Activated naive CD8-positive, alpha-beta T cell treated with anti-CD3 and anti-CD28 coated beads, Interleukin-2, amount 50 U/mL, for 16 hours (primary cell): ENCODE measurements at places on chromosomes 6 and 20.

DNA sequence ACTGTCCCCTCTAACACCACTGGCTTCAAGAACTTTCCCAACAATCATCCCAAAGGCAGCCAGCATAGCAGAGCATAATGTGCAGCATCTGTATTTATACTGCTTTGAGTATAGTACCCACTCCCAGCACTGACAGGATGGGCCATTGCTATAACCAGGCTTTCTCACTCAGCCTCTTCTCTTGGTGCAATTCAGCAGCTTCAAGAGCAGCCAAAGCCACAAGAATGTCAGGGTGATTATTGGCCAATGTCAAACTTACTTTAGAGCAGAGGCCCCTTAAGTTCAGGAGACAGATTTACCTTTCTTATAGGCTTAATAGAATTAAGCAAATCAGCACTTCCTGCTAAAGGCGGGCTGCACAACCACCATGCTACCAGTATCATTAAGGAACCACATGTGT lies 232.4 kb upstream of the RSPO3 start:
- no peak for DNase-seq

DNA sequence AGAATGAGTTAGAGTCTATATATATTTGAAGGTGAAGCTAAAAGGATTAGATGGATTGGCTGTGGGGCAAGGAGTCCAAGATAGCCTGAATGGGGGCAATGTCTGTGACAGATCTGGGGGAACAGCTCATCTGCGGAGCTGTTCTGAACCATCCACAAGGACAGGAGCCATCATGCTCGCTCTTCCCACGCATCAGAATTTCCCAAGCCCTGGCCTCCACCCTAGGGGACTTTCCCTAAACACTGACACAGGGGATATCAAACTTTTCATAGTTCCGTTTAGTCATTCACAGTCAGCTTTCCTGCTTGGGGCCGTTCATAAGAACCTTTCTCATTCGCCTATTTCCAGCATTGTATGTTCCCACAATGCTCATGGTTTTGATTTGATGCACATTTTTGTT lies 37.6 kb upstream of the CCN6 start:
- DNase-seq, result no peak

DNA sequence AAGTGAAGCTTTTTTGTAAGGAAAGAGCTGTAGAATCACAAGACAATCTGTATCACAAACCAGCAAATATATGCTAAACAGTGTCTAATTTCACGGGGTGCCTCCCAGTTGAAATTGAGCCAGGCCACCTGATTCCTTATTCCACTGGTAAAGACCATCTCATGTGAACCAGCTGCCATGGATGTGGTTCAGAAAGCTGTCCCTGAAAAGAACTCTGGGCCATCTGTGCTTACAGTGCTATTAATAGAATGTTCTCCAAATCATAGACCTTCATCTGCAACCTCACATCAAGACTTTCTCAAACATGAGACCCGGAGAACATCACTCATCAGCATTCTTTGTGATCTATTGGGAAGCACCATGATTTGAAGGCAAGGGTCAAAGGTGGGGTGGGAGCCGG lies 89.7 kb downstream of the FBXO5 start:
- DNase-seq, result no peak

- DNase-seq, result no peak
These were observed 42.9 kb upstream of the UST start for GRCh38 chr6:148703900-148704299.

- DNase-seq, result no peak
These were observed 38.6 kb downstream of the COL9A1 start for GRCh38 chr6:70264306-70264705.

DNA sequence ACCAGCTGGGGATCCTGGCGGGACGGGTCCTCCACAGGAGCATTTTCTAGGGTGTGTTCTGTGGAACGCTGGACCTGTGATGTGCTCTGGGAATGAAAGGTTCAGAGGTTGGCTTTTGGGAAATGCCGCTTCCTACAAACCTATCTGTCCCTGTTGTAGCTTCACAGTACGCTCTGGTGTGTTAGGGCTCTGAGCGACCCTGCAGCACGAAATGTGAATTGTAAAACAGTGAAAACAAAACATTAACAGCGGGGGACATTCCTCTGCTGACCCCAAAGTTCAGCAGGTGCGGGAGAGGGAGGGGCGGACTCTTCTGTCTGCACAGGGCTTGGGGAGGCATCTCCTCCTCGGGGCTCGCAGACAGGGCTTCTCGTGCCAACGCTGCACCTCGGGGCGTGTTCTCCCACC lies 155.9 kb downstream of the NRN1 start:
- no peak for DNase-seq

DNA sequence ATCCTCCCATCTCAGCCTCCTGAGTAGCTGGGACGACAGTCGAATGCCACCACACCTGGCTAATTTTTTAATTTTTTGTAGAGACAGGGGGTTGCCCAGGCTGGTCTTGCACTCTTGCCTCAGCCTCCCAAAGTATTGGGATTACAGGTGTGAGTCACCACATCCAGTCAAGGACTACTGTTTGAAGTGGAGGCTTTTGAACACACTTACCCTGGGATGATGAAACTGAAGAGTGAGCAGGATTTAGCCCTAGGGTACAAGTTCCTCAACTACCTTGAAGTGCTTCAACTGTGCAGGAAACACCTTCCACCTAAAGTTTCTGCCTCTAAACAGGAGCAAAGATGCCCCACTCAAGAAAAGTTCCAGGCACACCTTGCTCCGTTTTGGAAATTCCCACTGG lies 15.7 kb upstream of the PARD6B start:
- no peak for DNase-seq

DNA sequence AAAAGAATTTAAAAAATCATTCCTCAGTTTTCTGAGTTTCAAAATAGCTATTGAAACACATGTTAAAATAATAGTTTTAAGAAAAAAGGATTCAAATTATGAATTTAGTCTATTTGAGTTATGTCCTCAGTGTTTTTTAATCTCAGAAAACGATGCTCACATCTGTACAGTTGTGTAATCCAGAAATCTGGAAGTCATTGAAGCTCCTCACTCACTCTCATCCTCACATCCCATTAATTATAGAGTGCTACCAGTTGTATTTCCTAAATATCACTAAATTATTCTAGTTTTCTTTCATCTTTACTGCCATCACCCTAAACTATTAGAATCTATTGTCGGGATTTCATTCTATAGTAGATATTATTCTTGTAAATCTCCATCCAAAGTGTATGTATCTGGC lies 234.7 kb upstream of the RIMS1 start:
- no peak for DNase-seq

DNA sequence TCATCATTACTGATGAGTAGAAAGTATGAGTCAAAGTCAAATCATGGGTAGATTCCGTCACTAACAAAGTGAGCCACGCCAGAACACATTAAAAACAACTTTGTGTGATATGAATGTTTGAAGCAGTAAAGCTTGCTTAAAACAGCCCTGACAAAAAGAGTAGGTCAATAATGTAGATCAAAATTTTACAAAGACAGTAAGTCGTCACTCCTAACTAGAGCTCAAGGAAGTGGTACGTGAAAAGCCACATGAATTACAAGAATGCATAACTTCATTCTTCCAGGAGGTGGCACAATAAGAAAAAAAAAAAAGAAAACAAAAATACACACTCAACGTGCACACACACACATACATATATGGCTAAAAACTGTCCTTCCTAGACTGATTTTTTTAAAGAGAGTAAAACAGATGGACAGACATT lies 69.9 kb downstream of the HACE1 start:
- no peak for DNase-seq
